Stimulated activated CD4-positive, alpha-beta T cell treated with anti-CD3 and anti-CD28 coated beads, TNF-alpha, amount 100 ng/mL, for 1 hour (primary cell): ENCODE measurements at places on chromosomes 12 and 14.

- DNase-seq: no peak
Measured at GRCh38 chr12:124745891-124746570, 117.6 kb downstream of the SCARB1 start.

- no peak for DNase-seq
Measured at GRCh38 chr14:64109819-64110554, 184.2 kb downstream of the ESR2 start.

DNA sequence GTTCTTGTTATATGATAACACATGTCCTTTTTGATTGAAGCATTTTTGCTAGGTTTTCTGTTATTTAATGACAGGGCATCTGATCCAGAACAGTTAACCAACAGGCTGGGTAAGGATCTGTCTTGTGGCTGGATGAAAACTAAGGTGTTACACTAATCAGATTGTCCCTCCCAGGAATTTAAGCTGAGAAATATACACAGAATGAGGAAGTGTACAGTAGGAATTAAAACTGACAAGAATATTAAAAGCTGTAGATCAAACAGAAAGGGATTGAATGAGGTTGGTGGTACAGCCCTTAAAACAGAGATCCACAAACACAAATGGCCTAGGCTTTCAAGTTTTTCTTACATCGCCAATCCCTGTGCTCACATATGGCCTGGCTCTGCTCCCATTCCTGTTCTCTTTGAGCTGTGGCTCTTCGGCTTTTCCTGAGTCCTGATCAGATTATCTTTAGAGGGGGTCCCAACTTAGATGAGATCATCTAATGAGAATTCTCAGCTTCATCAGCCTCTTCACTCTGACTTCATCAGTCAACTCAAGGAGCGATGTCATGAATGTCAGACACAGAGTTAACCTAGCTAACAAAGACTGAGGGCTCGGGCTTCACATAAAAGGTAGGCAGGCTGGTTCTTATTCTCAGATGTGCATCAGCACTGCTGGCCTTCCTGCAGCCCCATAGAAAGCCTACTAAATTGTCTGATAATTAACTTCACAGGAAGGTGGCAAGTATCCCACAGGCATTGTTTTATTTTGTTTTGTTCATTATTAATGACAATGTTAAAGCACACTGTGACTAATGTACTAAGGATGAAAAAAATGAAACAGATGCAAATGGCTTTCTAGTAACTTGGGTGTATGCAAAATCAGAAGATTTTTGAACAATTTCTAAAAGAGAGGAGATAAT lies 11.4 kb downstream of the PYGL start:
- no peak for DNase-seq

GRCh38 chr12:26786491-26786864 lies 46.5 kb downstream of the ITPR2 start:
- DNase-seq: no peak

DNA sequence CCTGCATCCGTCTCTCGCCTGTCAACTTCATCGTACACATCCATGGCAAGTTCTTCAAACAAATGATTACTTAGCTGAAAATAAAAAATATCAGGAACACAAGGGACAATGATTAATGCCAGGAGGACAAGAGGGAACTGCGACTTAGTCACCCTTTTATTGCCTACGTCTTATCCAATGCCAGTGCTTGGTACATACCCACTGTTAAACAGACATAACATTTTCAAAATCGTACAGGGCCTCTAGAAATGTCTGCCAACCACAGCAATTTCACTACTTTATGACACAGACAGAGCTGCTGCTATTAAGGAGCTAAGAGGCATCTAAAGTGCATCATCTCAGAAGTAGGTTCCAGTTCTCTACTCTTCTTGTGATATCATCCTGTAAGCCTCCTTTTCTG lies 34.6 kb downstream of the GIT2 start:
- DNase-seq: no peak

DNA sequence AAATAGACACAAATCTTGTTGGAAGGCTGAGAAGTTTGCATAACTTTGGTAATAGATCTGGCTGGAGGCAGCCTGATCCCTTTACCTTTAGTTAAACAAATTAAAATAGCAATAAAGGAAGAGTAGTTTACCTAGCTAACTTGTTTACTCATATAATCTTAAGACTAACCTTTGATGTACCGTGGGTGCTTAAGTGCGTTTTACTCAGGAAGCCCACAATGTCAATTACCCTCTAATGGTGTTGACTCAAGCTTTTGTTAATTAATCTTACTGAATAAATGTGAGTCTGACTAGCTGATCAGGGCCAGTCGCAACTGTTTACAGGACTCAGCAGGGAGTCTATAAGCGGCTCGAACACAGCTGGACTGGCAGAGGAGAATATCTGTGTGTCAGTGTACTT lies 51.5 kb downstream of the FAR2 start:
- DNase-seq: no peak

DNA sequence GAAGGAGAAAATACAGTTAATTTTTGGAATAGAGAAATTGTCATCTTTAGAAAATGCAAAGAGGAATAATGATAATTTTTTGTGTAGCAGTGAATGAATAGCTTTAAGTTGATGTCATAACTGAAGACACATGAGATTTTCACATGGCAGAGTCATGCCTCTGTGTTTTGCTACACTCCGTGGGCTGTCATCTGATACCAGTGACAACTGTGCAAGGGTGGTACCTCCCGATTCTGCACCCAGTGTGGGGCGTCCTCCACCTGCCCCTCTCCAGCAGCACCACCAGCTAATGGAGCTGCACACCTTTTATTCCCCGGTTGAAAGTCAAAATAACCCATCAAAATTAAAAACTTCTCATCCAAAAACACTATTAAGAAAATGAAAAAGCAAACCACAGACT lies 47.2 kb downstream of the ANKRD9 start:
- DNase-seq: no peak

- no peak for DNase-seq
Measured at GRCh38 chr14:68459480-68460136, 333.3 kb downstream of the ZFP36L1 start.

GRCh38 chr14:51487848-51488247 lies 163.9 kb upstream of the FRMD6 start:
- DNase-seq: no peak

DNA sequence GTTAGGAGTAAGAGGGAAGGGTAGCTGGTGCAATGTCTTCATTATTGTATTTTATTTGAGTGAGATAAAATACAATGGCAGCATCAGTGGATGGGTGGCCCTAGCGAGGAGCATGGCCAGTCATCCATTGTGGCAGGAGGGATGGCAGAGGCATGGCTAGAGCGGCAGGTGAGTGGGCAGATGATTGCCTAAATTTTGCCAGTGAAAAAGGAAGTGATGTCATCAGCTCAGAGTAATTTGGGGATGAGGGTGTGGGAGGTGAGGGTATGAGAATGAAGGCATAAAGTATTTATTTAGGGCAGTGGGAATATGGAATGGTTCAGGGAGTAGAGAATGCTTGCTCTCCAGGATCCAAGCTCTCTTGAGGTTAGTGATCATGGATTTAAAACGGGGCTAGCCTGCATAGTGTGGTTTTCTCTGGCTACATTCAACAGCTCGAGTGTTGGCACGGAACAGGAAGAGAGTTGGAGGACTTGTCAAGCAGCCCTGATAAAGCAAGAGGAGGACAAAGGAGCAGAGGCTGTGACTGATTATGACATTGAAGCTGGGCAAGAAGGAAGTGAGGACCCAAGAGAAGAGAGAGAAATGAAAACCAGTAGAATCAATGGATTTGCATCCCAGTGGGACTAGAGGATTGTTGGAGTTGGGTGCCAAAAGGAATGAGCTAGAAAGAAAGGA lies 18.7 kb upstream of the SERPINA6 start:
- DNase-seq: no peak

DNA sequence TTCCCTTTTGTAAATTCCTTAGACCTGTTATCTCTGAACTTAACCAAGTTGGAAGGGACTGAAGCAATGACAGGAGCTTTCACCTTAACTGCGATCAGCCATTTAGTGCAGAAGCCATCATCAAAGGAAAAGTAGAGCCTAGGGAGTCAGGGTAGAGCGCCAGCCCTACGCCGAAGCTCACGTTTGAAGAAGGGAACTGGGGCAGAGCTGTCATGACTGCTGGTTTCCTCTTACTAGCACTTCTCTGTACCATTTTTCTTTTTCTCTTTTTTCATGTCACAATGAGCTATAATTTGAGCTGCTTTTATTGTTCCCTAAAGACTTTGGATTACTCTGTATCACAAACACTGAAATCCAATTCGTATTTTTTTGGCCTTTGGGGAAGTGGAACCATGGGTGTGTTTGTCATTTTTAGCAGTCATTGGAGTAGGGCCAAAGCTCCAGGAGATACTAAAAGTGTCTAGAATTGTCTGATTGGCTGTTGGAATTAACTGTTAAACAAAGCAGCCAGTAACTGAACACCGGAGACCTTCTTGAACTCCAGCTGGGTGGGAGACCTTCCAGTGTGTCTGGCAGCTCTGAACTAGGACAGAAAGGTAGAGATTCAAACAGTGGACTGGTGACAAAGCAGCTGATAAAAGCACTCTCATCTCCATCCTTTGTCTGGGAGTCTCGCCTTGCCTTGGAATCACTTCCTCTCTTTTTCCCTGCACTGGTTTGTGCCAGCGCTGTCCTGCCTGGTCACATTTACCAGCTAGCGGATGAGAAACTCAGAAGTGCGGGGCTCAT lies 9.1 kb downstream of the MTRFR start:
- no peak for DNase-seq

DNA sequence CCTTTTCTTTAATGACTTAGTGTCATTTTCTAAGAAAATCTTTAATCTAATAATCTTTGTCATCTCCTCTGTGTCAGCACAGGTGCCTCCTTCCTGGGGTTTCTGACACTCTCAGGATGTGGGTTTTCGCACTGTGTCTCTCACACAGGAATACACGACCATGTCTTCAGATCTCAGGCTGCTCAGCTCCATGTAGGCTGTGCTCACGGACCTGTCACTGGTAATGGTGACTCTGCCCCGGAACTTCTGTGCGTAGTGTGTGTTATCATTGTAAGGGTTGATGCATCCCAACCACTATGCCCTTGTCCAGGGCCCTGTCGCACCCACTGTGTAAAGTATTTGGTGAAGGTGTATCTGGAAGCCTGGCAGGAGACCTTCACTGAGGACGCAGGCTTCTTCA lies 647.8 kb downstream of the TMEM121 start:
- DNase-seq: peak; percentile 14

GRCh38 chr12:62082448-62082847 lies 177.8 kb upstream of the USP15 start:
- no peak for DNase-seq

DNA sequence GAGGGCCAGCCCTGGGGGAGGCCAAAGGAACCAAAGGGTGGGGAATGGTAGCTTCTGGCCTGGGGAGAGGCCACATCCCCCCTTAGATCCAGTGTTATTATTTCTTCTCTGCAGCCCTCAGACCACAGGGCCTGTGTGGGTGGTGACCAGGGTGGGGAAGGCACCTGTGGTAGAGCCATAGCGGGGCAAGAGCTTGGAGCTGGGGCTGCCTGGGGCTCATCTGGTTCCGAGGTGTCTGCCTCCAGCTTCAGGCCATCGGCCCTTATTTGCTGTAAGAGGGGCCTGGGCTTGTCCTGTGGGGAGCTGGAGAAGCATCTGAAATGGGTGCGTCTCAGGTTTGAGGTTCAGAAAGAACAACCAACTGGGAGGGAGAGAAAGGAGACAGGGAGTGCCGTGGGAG lies 2.1 kb upstream of the B3GNT4 start:
- DNase-seq: no peak

- DNase-seq: no peak
Measured at GRCh38 chr14:51963286-51963685, 26.1 kb upstream of the RTRAF start.

DNA sequence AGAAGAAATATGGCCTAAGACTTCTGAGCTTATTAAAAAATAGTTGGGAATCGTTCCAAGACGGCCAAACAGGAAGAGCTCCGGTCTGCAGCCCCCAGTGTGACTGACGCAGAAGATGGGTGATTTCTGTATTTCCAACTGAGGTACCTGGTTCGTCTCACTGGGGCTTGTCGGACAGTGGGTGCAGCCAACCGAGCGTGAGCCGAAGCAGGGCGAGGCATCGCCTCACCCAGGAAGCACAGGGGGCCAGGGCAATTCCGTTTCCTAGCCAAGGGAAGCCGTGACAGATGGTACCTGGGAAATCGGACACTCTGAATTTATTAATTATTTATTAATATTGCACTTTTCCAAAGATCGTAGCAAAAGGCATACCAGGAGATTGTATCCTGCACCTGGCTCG lies 857.8 kb downstream of the C12orf50 start:
- DNase-seq: no peak

DNA sequence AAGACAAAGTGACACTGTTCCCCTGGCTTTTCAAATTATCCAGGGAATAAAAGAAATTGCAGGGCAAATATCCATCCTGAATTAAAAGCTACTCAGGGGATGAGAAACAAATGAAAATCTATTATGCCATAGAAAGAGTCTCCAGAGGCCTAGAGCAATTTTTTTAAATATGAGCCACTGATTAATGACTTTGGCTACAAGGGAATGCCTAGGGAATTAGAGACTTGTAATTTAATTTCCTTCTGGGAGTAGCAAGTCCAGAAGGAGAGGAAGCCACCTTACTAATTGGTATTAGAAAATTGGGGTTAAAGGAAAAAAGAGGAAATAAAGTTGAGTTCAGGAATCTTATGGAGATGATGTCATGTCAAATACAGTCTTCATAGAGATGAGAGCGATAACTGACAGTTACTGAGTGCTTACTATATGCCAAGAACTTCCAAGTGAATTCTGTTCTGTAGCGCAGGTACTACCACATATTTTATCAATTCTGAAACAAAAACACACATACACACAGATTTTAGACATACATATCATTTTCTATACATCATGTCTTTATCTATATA lies 304.4 kb downstream of the DUSP6 start:
- no peak for DNase-seq

DNA sequence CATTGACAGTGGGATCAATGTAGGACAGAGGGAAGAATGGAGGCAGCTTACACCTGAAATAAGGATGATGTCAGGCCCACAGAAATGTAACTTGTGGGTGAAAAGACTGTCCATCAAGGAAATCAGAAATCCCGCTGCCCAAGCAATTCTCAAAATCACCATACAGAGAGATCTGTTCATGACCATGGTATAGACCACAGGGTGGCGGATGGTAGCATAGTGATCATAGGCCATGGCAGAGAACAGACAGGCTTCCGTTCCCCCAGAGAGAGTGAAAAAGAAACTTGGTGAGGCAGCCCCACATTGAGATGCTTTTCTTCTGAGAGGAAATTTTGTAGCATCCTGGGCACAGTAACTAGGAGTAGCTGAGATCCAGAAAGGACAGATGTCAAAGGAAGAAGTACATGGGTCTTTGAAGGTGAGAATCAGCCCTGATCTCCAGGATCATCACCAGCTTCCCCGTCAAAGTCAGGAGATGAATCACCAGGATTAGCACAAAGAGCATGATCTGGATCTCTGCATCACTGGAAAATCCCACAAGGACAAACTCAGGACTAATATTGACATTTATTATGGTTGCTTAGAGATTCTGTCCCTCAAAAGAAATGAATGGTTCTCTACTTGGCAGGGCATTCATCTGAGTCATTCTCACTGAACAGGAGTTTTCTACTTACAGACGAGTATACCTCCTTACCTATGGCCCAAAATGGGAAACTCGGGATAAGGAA lies 5.5 kb upstream of the ZNF641 start:
- DNase-seq: no peak
